Calu3 (cell line): ENCODE measurements at places on chromosomes 12 and 14. TPM values are rescaled to one million over a fixed set of nuclear protein-coding genes. Genes with fewer than 3 reads are reported as not detected.

The BRI3BP gene
- 75.8 and 94.0 TPM in 2 replicates for total RNA-seq

The KCNMB4 gene
- 6.4 and 8.4 TPM in 2 replicates for total RNA-seq

The ALDH1L2 gene
- 16.3 and 19.3 TPM in 2 replicates for total RNA-seq

DNA sequence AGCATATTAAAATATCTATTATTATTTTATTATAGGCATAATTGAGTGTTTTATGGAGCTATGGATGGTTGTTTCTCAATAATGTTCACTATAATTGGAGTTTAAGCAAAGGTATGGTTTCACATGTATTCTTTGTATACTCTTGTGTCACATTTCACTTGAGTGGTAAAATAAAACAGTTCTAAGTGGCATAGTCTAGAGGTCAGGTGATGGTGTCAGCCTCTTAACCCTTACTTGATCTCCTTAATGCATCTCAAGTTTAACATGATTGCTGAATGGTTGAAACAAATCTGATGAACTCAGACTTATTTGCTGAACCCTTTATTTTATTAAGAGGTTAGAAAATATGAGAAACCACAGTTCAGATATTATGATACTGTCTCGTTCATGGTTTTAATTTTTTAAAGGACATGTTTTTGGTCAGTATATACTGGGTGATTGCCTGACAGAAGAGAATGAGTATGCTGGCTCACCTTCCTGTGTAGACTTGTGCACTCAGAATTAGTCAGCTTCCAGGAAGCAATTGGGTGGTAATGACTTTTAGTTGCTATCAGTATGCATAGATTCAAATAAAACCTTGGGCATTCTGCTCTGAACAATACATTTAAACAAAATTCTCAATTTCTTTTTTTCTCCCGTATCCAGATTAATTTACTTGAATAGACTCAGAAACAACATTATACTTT lies 464.6 kb downstream of the PCNX1 start:
- H3K27ac ChIP-seq: peak overlapping the region; percentile 63
- H3K36me3 ChIP-seq: no peaks in the 10 kb centered on the region
- H3K4me3 ChIP-seq: no peak overlapping the region
- peaks cover 11% of the 10 kb centered on the region for H3K4me1 ChIP-seq

DNA sequence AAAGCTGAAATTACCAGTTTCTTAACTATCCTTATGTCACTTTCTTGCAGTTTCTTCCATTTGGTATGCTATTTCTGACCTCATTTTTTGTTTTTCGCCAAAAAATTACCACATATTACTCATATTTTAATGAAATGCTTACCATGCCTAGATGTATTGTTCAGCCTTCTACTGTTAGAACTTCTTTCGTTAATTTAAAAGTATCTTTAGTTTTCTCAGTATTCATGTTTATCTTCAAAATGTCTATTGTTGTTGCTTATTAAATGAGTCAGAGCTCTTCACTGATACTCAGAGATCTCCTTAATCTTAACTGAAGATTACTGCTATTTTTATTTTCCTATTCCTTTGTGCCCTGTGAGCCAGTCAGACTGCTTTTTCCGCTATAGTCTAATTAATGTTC lies 20.5 kb downstream of the RAP1B start:
- H3K36me3 ChIP-seq: peaks cover 14% of the 10 kb centered on the region
- no peaks in the 10 kb centered on the region for H3K27me3 ChIP-seq
- no peak overlapping the region for H3K4me3 ChIP-seq
- DNase-seq: no peak

DNA sequence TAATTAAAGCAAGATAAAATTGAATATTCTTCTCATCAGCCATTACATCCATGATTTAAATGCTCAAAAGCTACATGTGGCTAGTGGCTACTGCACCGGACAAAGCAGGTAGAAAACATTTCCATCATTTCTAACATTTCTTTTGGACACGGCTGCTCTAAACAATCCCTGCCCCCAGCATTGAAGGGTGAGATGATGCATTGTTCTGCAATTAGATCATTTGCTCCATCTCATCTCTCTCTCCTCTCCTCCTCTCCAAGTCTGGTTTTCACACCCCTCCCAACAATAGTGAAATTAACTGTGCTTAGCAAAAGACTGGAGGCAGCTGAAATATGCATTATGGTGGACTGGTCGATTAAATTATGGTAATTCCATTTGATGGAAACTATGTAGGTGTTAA lies 288.5 kb downstream of the KSR2 start:
- no peaks in the 10 kb centered on the region for H3K36me3 ChIP-seq
- H3K4me3 ChIP-seq: no peak overlapping the region
- peaks cover 40% of the 10 kb centered on the region for H3K27me3 ChIP-seq
- no peak overlapping the region for H3K27ac ChIP-seq
- DNase-seq: no peak

- H3K4me3 ChIP-seq: no peak overlapping the region
- no peak for DNase-seq
- H3K36me3 ChIP-seq: peaks cover 10% of the 10 kb centered on the region
- peaks cover 38% of the 10 kb centered on the region for H3K4me1 ChIP-seq
These were observed 59.6 kb upstream of the NCOR2 start for GRCh38 chr12:124626971-124627411.
